ENCODE measurements at places on chromosomes 6 and 20.

DNA sequence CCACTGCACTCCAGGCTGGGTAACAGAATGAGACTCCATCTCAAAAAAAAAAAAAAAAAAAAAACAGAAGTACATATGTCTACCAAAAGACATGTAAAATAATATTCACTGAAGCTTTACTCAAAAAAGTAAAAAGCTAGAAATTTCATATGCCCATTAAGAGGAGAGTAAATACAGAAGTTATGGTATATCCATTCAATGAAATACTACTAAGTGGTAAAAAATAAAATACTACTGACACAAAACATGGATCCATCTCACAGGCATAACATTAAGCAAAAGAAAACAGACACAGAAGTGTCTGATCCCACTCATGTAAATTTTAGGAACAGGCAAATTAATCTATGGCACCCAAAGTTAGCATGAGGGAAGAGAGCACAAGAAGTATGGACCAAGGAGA, 52.6 kb downstream of the TASP1 start:
- DNase-seq = no peak

GRCh38 chr6:36320475-36320874, 16.2 kb downstream of the BNIP5 start:
- DNase-seq = peak; percentile 60

- DNase-seq = no peak
Measured at GRCh38 chr6:148311966-148312669, 30.5 kb upstream of the SASH1 start.

- no peak for DNase-seq
Measured at GRCh38 chr6:18457065-18457737, 70.1 kb downstream of the RNF144B start.

DNA sequence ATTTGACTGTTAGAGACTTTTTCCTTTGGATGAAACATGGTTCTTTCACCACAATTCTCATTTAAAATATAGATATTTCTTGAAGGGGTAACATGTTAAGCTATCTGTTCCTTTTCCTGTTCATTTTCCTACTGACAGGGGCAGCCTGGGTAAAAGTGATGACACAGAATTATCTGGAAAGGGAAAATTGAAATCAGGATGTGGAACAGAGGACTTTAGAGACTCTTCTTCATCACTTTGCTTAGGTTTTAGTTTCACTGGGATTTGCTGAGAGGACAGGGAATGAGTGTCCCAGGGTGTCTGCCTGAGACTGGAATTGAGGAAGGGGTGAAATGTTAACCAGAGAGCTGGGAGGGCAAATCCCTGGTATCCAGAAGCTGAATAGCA, 116.0 kb downstream of the RNF144B start:
- no peak for DNase-seq

DNA sequence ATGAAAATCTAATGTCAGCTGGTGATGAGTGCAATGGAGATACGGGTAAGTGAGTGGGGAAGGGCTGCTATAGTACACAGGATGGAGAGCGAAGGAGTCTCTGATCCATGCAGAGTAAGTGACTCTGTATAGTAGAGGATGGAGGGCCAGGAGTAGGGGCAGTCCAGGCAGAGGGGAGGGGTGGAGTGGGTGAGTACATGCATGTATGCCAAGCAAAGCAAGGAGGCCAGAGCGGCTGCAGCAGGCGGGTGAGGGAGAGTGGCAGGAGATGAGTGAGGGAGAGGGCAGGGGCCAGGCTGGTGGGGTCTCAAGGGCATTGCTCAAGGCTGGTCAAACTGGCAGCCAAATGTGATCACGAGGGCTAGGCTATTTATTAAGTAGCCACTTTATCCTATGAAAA, 94.0 kb downstream of the PREP start:
- DNase-seq = no peak

DNA sequence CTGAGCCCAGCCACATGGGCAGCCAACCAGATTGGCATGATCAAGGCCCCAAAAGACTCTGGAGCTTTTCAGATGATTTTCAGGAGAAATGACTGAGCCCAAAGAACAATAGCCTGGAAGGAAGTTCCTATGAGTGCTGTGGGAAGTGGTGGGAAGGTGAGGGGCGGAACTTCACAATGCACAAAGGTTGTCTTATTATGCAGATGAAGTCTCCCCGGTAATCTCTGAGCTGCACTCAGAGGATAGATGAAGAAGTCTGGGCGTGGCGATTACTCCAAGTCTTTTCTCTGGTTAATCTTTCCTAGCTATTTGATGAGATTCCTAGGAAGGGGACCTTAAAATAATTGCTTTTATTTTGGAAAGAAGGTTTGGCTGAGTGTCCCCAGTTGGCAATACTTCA, 36.9 kb downstream of the LBP start:
- no peak for DNase-seq

GRCh38 chr6:44603044-44603686, 215.7 kb downstream of the CDC5L start:
- DNase-seq = no peak

- DNase-seq = no peak
Measured at GRCh38 chr6:121216928-121217327, 117.4 kb downstream of the TBC1D32 start.

GRCh38 chr20:9214685-9215084, 145.8 kb downstream of the PLCB4 start:
- no peak for DNase-seq

GRCh38 chr6:161038229-161039031, 46.9 kb downstream of the MAP3K4 start:
- DNase-seq = peak; percentile 16

- no peak for DNase-seq
Measured at GRCh38 chr6:166716910-166717617, 90.0 kb upstream of the RPS6KA2 start.

GRCh38 chr6:12200761-12201160, 89.4 kb upstream of the EDN1 start:
- no peak for DNase-seq

DNA sequence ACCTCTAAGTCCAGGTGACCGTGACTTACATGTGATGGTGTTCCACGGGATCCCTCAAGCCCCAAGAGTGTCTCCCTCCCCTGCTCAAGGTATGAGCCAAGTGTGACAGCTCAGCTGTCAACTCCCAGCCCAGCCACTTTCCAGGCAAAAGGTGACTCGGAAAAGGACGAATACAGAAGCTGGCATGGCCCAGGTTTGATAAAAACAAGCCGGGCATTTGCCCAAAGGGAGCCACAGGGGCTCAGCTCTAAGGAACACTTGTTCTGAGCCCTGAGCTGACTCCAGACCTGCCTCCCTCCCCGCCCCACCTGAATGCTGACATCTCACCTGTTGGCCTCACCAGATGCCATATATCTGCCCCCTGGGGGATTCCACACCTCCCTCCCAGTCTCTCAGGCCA, 43.0 kb upstream of the BPIFA2 start:
- no peak for DNase-seq

DNA sequence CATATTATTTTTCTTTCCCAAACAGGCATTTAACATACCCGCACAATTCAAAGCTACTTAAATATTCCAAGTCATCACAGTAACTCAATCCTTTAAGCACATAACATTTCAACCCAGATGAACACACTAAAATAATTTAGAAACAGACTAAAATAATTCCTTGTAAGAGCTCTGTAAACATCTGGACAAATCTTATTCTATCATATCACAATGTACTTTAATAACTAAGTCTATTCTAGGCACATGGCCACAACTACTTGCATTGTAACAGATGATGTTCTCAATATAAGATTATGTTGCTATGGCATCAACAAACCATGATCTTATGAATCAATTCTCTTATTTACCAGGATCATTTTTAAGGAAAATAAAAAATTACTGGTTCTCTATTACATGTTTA, 123.2 kb upstream of the THEMIS start:
- no peak for DNase-seq

- DNase-seq = no peak
Measured at GRCh38 chr20:16212790-16213189, 360.5 kb downstream of the KIF16B start.

DNA sequence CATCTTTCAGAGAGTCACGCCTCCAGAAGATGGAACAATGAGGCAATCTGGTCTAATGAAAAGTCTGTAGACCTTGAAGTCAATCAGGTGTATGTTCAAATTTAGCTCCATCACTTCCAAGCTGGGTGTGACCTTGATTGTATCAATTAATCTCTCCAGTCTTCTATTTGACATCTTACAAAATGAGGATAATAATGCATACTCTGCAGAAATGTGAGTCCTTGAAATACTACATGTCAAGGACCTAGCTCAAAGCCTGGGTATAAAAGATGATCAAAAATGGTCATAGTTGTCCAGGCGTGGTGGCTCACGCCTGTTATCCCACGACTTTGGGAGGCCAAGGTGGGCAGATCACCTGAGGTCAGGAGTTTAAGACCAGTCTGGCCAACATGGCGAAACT, 29.8 kb downstream of the CGA start:
- DNase-seq = no peak

GRCh38 chr6:147950623-147950987, 392.0 kb upstream of the SASH1 start:
- DNase-seq = peak; percentile 3

GRCh38 chr20:50246367-50247195, 56.0 kb downstream of the CEBPB start:
- peak; percentile 35 for DNase-seq
